ENCODE measurements at places on chromosomes 1 and 21.

GRCh38 chr1:163876546-163876945, 554.8 kb downstream of the NUF2 start:
- no peaks in the 10 kb centered on the region for H3K36me3 ChIP-seq
- H3K27me3 ChIP-seq: no peaks in the 10 kb centered on the region
- DNase-seq: no peak
- H3K27ac ChIP-seq: no peak overlapping the region

- no peak overlapping the region for H3K4me3 ChIP-seq
- H3K4me1 ChIP-seq: no peaks in the 10 kb centered on the region
- H3K27me3 ChIP-seq: no peaks in the 10 kb centered on the region
- no peak overlapping the region for H3K27ac ChIP-seq
- no peaks in the 10 kb centered on the region for H3K36me3 ChIP-seq
These were observed 21.1 kb upstream of the H3-3A start for GRCh38 chr1:226041419-226041818.

- H3K4me1 ChIP-seq: peaks cover 16% of the 10 kb centered on the region
- no peak overlapping the region for H3K4me3 ChIP-seq
- peak; percentile 98 for DNase-seq
- no peak overlapping the region for H3K27ac ChIP-seq
- no peaks in the 10 kb centered on the region for H3K27me3 ChIP-seq
- H3K36me3 ChIP-seq: no peaks in the 10 kb centered on the region
These were observed 14.4 kb upstream of the ERVH48-1 start for GRCh38 chr21:42939582-42940413.

DNA sequence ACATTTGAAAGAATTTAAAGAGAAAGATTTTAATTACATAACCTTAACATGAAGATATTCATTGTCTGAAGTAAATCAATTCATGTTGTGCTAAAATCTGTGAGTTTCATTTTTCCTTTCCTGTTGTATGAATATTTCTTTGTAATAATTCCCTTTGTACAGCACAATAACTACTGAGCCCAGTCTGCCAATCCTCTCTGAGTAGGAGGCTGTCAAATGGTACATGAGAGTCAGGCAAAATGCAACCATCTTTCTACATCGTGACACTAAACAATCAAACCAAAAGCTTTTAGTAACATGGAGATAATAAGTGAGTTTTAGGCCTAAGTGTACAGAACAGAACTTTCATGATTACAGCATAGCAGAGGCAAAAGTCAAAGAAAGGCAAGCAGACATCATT, 165.5 kb downstream of the PLPPR4 start:
- no peak for DNase-seq
- H3K27ac ChIP-seq: no peak overlapping the region
- no peak overlapping the region for H3K4me3 ChIP-seq

DNA sequence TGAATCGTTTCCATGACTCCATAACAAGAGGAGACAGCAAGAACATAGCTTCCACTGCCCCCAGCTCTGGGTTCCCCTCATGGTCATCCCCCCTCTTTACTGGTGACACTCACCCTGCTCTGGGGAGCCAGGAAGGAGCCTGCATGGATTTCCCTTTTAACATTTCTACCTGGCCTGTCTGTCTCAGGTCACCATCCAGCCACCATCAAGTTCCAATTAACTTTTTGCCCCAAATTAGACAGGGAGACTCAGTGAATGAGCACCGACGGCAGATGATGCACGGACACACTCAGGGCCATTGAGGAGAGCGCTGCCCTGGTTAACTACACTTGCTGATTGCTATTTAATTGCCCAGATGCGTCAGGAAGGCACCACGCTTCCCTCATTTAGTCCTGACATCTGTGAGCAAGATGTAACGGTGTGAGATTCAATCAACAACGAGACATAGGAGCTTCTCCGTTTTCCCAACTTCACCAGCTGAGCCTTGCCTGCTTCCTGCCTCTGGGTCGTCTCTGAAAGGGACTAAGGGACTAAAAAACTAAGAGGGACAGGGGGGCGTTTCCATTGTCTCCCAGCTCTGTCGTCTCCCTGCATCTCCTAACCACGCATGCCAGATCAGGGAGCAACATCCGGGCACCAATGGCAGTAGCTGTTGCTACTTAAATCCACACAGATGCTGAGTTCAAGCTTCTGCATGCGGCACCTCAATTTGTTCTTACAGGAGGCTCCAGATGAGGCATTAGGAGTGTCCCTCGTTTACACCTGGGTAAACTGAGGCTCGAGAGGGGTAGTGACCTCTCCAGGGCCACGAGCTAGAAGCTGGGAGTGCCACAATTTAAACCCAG, 426.7 kb downstream of the NPHP4 start:
- H3K4me1 ChIP-seq: no peaks in the 10 kb centered on the region
- no peaks in the 10 kb centered on the region for H3K36me3 ChIP-seq
- no peak for DNase-seq
- no peak overlapping the region for H3K4me3 ChIP-seq
- H3K27ac ChIP-seq: no peak overlapping the region

DNA sequence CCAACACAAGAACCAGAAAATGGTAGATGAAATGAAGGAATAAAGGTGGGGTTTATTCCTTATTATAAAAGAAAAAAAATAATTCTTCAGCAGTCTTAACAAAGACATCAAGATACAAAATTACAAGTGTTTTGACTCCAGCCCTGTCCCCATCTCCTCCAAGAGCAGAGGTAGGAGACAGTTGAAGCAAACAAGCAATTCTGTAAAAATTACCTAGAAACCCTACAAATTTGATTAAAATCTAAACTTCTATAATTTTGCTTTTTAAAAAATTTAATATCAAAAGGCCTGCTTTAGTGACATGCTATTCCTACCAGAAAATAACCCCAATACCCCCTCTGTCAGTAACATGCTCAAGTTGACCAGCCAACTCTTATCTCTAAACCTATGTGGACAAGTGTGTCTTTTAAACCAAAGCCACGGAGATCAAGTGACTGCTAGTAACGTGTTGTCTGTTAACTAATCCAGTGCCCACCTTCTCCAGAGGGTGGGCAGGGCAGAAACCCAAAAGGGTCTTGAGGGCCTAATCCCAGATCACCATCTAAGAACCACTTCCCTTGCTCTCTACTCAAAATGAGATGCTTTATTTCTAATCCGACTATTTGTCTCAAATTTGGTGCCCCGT, 8.4 kb downstream of the GLUL start:
- H3K27me3 ChIP-seq: no peaks in the 10 kb centered on the region
- H3K4me3 ChIP-seq: no peak overlapping the region
- no peaks in the 10 kb centered on the region for H3K4me1 ChIP-seq
- no peak overlapping the region for H3K27ac ChIP-seq

GRCh38 chr1:35287807-35288640, 19.5 kb downstream of the ZMYM4 start:
- H3K27ac ChIP-seq: peak overlapping the region; percentile 32
- no peaks in the 10 kb centered on the region for H3K27me3 ChIP-seq
- H3K4me1 ChIP-seq: peaks cover 3% of the 10 kb centered on the region
- no peaks in the 10 kb centered on the region for H3K36me3 ChIP-seq

- no peaks in the 10 kb centered on the region for H3K27me3 ChIP-seq
These were observed at the start of gene ATPAF1 for GRCh38 chr1:46667782-46668760. ATPAF1 (minus strand) TSS chr1:46668364; CDS start chr1:46668322, 42 bp downstream.

DNA sequence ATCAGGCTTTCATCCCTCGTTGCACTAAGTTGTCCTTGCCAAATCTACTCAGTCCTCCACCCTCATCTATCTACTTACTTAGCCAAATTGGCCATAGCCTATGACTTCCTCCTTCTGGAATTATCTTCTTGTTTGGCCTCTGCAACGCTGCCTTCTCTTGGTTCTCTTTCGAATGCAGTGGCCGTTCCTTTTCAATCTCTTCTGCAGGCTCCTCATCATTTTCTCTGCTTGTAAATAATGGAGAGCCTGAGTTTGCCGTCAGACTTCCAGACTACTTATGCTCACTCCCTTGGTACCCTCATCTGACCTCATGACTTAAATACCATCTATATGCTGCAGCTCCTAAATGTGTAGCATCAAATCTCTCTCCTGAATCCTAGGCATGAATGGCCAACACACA, 22.4 kb upstream of the SRRM1 start:
- no peaks in the 10 kb centered on the region for H3K36me3 ChIP-seq
- no peaks in the 10 kb centered on the region for H3K27me3 ChIP-seq
- DNase-seq: no peak
- H3K4me1 ChIP-seq: no peaks in the 10 kb centered on the region
- H3K4me3 ChIP-seq: no peak overlapping the region

DNA sequence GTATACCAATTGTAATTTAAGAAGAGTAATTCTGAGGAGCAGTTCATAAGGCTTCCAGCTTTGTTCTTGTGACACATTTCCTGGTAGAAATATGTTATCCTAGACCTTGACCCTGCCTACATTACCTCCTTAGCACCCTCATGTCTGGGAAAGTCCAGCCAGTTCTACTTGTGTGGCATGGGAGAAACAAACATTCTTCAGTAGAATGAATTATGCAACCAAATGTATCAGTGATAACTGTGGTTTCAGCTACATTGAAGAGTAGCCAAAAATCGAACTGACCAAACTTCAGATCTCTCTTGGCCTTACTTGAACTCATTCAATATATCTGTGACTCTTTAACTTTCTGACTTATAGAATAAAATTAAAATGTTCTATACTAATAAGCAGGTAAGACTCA, 308.1 kb upstream of the LYPLAL1 start:
- no peak overlapping the region for H3K27ac ChIP-seq
- H3K27me3 ChIP-seq: no peaks in the 10 kb centered on the region
- peak; percentile 81 for DNase-seq
- no peak overlapping the region for H3K4me3 ChIP-seq
- no peaks in the 10 kb centered on the region for H3K36me3 ChIP-seq

- H3K36me3 ChIP-seq: no peaks in the 10 kb centered on the region
- H3K4me1 ChIP-seq: peaks cover 4% of the 10 kb centered on the region
- no peaks in the 10 kb centered on the region for H3K27me3 ChIP-seq
- DNase-seq: peak; percentile 25
- no peak overlapping the region for H3K27ac ChIP-seq
- H3K4me3 ChIP-seq: no peak overlapping the region
These were observed 5.5 kb upstream of the ST6GALNAC3 start for GRCh38 chr1:76068953-76069561.

DNA sequence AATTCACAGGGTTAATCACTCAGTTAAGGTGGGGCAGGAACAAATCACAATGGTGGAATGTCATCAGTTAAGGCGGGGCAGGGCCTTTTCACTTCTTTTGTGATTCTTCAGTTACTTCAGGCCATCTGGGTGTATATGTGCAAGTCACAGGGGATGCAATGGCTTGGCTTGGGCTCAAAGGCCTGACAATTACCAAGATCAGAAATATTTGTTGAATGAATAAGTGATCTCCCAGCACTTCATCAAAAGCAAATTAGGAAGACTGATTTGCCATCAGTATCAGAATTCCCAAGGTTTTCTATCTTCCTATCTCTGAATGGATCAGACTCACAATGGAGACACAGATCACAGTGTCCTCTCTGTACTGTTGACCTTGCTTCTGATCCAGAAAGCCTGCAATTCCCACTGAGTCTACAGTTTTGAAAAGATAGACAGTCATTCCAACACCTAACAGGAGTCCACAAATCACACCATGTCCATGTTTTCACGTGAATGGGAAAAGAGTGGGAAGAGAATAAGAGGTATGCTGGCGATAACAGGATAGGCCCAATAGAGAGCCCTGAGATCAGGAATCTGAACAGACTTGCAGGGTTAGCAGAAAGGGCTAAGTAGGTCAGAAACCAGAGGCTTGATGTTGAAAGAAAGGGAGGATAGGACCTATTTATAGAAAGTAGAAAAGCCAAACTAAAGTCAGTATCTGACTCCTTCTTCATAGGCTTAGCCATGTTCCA, 75.3 kb downstream of the KCNK1 start:
- H3K27ac ChIP-seq: no peak overlapping the region
- no peak for DNase-seq
- H3K4me1 ChIP-seq: peaks cover 9% of the 10 kb centered on the region

DNA sequence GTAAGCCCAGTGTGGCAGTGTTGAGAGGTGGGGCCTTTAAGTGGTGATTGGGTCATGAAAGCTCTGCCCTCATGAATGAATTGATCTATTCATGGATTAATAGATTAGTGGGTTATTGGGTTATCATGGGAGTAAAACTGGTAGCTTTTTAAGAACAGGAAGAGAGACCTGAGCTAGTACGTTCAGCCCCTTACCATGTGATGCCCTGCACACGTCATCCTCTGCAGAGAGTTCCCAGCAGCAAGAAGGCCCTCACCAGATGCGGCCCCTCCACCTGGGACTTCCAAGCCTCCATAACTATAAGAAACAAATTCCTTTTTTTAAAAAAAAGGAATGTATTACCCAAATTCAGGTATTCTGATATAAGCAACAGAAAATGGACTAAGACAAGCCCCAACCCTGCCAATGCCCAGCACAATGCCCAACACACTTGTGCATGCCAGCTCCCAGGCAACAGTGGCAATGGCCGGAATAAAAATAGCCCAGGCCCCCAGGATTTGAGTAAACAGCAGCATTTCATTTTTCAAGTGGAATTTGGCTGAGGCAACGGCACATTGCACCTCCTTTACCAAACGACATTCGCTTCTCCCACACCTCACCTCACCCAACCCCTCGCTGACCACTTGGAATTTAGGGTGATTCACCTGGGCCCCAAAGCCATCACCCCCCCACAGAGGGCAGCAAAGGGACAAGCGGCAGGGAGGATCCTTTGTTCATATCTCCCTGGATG, 215.9 kb downstream of the TOMM20 start:
- peaks cover 14% of the 10 kb centered on the region for H3K4me1 ChIP-seq
- H3K27ac ChIP-seq: no peak overlapping the region
- no peak for DNase-seq
- H3K4me3 ChIP-seq: no peak overlapping the region

DNA sequence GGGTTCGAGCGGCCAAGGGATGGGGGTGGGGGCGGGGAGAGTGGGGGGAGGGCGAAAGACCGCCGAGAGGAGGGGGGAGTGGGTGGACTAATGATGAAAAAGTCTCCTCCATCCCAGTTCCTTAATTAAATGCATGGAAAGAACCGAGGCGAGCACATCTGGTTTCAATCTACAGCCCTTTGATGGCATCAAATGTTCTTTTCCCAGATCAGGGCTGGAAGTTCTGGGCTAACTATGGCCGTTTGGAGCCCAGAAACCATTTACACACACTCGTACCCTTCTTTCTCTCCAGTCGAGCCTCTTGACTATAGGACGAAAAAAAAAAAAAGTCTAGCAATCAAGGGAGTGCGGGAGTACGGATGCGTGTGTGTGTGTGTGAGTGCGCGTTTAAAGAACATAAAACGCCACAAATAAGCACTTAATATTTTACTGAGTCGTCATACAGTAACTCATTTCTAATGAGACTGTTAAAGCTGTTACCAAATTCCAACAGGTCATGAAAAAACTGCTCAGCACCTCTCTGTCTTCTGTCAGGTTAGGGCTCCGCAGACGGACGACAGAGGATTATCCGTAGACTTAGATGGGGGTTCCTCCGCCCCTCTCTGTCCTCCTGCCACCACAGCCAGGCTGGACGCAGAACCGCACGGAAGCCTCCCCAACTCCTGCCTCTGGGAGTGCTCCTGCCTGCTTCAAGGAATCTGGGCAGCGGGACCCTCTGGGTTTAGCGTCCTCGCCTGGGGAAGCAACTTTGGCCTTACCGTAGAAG, 2.1 kb upstream of the PRRX1 start:
- no peak overlapping the region for H3K27ac ChIP-seq
- peak overlapping the region; percentile 10 for H3K4me3 ChIP-seq
- no peaks in the 10 kb centered on the region for H3K36me3 ChIP-seq
- DNase-seq: peak; percentile 31

Data from cardiac muscle cell (in vitro differentiated cells and primary cell).